ENCODE measurements at places on chromosomes 6 and 20.

DNA sequence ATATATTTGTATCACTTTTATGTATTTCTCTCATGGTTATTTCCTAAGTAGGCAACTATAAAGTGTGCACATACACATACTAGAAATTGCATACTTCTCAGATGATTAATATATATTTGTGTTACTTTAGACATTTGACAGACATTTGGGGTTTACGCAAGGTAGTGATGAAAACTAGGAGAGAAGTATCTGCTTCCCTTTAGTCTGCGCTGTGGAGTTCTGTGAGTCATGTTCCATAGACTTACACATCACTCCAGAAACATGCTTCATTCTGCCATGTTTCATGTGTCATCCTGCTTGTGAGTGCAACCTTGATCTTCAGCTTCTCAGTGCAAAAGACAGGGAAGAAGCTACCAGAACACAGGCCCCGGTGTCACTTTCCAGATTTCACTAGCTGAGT is 200.7 kb upstream of the BMP2 start:
- DNase-seq = no peak

- DNase-seq = peak; percentile 6
These were observed 206.9 kb downstream of the IBTK start for GRCh38 chr6:82040405-82041221.

DNA sequence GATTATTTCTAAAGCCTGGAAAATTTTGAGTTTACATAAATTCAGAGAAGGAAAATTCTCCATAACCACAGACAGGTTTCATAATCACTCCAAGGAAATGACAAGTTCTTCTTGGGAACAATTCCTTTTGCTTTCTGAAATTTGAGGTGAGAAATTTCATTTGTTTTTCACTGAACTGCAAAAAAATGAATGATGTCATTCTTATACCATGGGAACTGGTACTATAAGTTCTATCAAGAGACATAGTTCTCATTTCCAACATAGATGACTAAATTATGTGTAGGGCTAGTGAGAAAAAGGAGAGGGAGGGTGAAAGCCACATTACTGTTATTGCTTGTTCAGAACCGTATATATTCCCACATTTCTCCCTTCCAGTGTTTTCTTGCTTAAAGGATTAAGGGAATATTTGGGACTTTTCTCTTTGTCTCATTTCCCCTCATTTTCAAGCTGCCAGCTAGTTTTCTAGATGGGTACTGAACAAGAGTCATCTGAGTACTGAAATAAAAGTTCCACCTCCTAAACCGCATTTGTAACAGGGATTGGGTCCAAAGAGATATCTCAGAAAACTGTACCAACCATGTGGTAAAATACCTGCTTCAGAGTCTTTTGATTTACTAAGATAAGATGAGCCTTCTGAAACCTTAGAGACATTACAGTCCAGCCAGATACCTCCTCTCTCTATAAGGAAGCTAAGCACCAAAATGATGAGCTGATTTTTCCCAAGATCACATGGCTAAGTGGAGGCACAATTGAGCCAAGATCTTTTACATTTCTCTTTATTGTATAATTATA is 144.3 kb upstream of the PRDM1 start:
- DNase-seq = no peak

DNA sequence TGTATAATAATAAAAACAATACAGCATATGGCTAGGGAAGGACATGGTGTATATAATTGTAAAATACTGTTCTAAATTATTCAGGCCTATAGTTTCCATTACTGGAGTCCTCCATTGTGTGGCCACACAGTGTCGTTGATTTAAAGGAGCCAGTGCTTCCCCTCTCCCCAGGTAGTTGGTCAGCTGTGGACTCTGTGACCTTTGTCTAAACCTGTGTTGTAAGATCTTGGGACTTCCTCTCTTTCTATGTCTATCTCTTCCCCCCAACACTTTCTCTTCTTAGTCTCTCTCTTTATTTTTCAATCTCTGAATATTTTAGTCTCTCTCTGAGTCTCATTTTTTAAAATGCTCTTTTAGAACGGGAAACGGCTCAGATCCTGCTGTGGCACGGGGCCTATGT is 35.6 kb downstream of the BRPF3 start:
- DNase-seq = no peak

GRCh38 chr6:25428758-25429317 is 149.7 kb downstream of the CARMIL1 start:
- no peak for DNase-seq

DNA sequence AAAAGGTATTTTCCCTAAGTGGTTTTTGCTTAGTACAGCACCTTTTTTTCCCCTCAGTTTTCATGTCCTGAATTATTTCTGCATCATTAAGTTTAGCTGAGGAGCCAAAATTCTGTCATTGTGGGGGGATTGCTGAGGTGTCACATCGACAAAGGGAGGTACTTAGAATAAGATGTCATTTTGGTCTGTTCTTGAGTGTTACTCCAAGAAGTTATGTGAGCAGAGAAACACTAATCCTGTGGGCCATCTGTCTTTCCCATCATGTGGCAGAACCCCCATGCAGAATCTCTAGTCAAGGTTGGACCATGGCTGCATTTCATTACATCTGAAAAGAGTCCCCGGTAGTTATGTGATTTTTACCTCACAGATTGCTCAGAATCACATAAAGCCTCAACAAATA is 167.8 kb upstream of the CENPW start:
- DNase-seq = no peak

GRCh38 chr6:102759415-102759814 is 1365.9 kb downstream of the GRIK2 start:
- no peak for DNase-seq

GRCh38 chr6:28707387-28708282 is 182.0 kb downstream of the GPX5 start:
- DNase-seq = no peak
